ENCODE measurements at places on chromosomes 13 and 19.

DNA sequence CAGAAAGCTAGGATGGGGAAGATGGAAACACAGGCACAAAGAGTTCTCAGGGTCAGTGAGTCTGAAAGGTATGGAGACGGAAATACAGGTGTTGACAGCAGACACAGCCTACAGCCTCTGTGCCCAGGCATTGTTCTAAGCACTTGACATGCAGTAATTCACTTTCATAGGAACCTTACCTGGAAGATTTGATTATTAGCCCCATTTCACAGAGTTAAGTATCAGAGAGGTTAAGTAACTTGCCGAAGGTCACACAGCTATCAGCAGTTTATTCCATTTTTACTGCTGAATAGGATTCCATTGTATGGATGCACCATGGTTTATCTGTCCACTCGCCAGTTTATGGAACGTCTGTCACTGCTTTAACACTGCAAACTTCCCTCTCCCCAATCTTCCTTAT is 13.2 kb downstream of the KLK4 start:
- DNase-seq, result no peak

GRCh38 chr19:10389863-10390262 is 9.5 kb upstream of the TYK2 start:
- no peak for DNase-seq

DNA sequence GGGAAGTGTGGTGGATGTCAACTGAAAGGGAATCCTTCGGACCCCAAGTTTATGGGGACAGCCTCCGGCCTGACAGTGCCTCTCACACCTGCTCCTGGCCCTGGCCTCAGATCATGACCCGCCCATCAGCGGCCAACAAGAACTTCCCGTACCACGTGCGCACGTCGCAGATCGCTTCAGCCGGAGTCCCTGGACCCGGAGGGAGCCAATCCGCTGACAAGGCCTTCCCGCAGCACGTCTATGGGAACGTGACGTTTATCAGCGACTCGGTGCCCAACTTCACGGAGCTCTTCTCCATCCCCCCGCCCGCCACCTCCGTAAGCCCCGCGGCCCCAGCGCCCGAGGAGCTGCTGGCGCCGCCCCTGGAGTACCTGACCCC is 2.0 kb upstream of the MEGF8 start:
- no peak for DNase-seq

- no peak for DNase-seq
Observed at GRCh38 chr19:51311351-51312257, at the start of gene IGLON5. Gene IGLON5, plus strand, starts transcription at chr19:51311644. Its CDS starts 204 bp downstream, at chr19:51311848.

DNA sequence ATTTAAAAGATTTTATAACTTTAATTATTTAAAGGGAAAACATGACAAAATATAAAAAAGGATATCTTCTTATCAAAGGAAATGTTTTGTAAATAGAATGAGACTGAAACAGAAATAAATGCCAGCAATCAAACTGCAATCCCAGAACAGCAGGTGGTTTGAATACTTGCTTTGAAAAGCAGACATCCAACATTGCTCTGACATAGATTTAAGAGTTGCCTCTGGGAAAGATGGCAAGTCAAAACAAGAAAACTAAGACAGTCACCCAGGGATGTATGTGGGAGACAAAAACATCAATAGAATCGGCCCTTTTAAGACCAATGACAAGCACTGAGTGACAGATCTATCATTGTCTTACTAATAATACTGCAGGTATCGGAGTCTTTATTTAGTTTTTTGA is 789.7 kb upstream of the GPC6 start:
- DNase-seq, result no peak

DNA sequence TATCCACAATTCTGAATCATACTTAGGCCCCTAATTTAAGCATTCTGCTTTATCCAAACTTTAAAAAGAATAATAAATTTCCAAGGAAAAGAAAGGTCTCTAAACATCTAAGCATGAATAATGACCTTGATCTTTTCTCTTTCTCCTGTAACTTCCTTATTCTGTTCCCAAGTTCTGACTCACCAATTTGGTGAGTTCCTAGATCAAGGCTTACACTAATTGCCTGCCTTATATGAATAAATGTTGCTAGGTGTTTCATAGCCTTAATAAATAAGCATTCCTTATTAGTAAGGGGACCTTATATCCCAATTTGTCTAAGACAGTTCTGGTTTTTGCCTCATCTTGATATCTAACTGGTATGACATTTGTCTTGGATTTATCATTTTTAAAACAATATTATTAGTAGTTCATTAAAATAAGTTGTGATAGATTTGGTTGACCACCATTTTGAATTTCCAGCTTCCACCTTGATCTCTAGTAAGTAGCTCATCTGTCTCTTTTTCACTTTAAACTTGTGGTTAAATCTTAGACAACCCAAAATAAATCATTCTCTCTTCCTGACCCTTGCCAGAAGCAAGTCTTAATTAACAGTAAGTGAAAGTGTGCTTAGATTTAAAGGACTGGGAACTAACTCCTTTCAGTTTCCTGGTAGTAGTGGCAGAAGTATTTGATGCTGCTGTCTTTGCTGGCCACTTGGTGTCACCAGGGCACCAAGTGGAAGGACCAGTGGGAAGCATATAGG is 121.2 kb upstream of the MLNR start:
- DNase-seq, result no peak

DNA sequence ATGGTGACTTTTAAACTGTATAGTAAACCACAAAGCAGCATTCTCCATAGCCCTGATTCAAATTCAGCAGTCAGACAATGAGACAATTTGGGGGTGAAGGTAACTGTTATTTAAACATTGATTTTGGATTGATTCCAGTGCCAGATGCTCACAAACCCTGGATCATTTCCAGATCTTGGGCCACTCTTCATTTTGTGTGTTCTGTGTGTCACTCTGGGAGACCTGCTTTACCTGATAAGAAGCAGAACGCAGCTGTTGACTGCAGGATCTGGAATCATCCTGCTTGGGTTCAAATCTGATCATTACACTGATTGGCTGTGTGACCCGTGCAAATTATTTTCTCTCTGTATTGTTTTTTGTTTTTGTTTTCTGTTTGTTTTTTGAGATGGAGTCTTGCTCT is 4.0 kb upstream of the PCDH8 start:
- DNase-seq, result no peak

DNA sequence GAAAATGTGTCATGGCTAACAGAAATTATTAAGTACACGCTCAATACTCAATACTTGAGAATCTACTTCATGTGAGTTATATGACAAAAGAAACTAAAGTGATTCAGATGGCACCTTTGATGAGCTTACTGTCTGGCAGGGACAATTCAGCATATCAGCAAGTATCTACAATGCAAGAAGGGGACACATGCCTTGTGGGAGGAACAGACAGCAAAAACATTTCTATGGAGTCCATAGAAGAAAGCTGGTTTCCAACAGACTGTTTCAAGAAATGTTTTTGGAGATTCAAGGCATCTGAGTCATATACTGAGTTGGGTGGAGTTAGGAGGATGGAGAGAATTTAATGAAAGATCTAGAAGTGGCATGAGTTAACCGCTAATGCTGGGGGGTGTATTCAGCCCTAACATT is 54.7 kb downstream of the MBNL2 start:
- DNase-seq, result no peak

GRCh38 chr13:34867590-34867989 is 74.5 kb upstream of the NBEA start:
- DNase-seq, result no peak

DNA sequence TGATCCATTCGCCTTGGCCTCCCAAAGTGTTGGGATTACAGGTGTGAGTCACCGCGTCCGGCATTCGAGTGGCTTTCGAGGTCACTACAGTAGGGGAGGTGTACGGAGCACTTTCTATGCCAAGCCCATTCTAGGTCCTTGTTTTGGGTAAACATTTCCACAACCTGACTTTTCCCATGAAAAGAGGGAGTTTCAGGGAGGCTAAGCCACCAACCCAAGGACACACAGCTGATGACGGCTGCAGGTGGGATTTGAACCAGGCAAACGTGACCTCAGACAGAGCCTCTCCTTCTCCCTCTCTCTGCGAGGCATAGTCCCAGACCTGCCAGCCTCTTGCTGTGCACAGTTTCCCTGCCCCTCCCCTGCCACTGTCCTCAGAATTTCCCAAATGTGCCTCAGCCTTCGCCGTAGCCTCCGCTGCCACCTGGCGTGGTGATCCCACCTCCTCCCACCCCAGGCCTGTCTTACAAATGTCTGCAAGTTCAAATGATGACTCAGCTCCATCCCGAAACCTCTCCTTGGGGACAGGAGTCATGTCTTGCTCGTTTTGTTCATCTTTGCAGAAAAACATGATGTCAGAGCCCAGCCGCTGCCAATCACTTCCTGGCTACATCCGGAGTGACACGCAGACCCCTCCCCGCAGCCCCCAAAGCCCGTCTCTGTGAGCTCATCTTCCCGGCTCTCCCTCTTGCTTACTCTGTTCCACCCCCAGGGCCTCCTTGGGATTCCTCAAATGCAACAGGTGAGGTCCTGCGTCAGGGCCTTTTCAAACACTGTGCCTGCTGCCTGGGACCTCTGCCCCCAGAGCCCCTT is 6.6 kb upstream of the GADD45B start:
- no peak for DNase-seq

- DNase-seq, result no peak
Observed at GRCh38 chr19:20289186-20289585, 122.2 kb downstream of the ZNF486 start.

GRCh38 chr13:102035969-102036368 is 365.9 kb downstream of the FGF14 start:
- no peak for DNase-seq

DNA sequence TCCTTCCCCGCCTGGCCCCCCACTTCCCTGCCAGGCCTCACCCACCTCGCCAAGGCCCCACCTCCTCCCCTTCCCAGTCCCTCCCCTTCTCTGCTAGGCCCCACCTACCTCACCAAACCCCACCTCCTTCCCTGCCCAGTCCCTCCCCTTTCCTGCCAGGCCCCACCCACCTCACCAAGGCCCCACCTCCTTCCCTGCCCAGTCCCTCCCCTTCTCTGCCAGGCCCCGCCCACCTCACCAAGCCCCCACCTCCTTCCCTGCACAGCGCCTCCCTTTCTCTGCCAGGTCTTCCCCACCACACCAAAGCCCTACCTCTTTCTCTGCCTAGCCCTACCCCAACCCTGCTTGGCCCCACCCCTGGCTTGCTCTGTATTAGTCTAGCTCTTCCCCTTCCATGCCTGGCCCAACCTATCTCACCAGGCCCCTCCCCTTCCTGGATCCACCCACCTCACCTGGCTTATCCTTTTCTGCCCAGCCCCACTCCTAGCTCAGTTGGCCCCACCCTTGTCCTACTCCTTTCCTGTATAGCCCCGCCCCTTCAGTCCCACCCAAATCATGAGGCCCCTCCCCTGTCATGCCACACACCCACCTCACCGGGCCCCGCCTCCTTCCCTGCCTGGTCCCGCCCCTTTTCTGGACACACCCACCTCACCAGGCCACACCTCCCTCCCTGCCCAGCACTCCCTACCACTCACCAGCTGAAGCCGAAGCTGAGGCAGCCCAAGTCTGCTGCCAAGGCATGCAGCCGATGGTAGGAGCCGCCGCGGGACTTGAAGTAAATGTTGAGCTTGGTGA is 16.2 kb downstream of the CERS1 start:
- no peak for DNase-seq

- DNase-seq, result no peak
Observed at GRCh38 chr19:6971366-6971765, 49.9 kb downstream of the MBD3L2B start.

GRCh38 chr13:26482451-26483197 is 74.9 kb upstream of the WASF3 start:
- DNase-seq, result peak; percentile 8
